ENCODE measurements at places on chromosomes 2 and 18.

DNA sequence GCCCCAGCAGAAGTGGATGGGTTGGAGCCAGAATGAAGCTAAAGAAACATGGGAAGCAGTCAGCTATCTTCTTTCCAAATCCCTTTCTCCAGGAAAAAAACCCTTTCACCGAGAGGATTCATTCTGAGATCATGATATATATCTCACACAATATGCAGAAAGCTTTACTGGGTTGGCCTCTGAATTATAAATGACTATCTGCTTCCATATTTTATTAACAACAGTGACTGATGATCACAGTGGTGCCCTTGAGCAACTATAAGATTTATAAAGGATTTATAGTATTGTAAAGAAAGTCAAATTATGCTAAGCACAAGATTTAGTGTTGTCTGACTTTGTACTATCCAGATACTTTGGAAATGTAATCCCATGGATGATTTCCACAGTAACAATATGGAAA lies 180.3 kb downstream of the KCNE4 start:
- DNase-seq = no peak

DNA sequence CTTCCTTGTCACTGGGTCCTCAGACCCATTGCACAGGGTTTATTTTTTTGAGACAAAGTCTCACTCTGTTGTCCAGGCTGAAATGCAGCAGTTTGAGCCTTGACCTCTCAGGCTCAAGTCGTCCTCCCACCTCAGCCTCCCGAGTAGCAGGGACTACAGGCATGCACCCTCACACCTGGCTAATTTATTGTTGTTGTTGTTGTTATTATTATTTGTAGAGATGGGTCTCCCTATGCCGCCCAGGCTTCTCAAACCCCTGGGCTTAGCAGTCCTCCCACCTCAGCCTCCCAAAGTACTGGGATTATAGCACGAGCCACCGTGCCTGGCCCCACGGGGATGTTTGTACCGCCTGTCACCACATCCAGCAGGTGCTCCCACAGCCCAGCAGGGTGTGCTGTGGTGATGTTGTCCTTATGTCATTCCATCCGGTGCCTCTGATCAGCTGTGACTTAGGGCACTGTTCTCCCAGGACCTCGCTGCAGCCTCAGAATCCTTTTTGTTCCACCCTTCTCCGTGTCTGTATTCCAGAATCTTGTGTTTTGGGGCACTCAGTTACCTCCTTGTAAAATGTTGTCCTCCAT lies 182.3 kb downstream of the INO80D start:
- no peak for DNase-seq

DNA sequence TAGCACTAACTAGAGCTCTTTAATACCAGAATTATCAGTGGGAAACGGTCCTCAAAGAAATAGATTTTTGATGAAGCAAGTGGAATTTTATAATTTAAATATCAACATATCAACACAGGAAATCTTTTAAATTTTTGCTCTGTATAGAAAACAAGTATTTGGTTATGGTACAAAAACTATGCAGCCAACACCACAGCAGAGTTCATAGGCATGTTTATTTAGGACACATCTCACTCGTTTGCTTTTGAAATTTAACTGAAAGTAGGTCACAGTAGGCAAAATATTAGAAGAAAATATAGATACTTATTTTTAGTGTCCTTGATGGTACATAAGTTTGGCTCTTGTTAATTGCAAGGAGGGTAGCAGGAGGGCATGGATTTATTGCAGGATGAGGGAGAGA lies 34.3 kb upstream of the TANC1 start:
- DNase-seq = no peak

GRCh38 chr18:9329471-9329870 lies 5.1 kb upstream of the TWSG1 start:
- DNase-seq = no peak

- DNase-seq = no peak
These were observed 28.9 kb upstream of the LRP2 start for GRCh38 chr2:169391236-169391635.

DNA sequence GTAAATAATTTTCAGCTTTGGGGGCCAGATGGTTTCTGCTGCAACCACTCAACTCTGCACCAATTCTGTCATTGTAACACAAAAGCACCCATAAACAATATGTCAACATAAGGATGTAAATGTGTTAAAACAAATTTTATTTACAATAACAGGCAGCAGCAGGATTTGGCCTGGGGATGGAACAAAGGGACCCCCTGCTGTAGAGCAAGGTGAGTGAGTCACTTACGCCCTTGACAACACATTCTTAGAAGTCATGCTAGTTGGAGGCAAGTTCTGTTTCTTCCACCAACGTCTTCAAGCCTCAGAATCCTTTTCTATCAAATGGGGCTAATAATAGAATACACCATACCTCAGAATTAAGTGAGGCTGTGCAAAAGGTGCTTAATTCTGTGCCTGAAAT lies 610.2 kb upstream of the SYT4 start:
- no peak for DNase-seq

- no peak for DNase-seq
These were observed 1014.2 kb upstream of the CELF4 start for GRCh38 chr18:38579764-38580163.

DNA sequence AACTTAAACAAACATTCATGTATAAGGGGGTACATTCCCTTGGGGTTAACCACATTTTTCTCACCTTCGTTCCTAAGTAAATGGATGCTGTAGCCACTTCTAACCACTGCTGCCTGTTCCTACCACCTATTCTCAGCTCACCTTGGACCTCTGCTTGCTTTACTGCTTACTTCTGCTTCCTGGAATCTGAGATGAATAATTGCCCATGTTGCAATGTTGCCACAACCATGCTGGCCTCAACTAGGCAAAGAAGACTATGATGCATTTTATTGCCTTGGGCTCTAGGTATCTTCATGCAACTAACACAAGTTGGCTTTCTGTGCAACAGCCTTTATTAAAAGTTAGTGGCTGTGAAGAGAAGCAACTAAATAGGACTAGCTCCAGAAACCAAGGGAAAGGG lies 106.3 kb upstream of the TCF4 start:
- DNase-seq = no peak

- DNase-seq = no peak
These were observed 95.9 kb upstream of the SPTBN1 start for GRCh38 chr2:54360055-54360792.

DNA sequence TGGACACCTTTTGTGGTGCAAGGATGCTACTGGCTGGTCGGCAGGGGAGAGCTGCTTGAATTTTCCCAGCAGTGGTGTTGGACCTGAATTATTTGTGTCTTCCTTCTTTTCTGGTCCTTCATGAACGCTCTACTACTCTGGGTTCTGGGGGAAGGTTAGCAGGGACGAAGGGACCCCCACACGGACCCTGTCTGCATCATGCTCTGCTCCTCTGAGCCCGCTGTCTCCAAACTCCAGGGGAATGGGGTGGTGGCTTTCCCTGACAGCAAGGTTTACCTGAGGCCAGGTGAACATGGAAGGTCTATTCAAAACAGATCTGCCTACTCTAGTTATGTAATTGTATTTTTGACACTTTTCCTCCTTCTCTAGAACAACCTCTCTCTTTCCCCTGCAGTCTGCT lies 168.5 kb upstream of the PXDN start:
- no peak for DNase-seq

DNA sequence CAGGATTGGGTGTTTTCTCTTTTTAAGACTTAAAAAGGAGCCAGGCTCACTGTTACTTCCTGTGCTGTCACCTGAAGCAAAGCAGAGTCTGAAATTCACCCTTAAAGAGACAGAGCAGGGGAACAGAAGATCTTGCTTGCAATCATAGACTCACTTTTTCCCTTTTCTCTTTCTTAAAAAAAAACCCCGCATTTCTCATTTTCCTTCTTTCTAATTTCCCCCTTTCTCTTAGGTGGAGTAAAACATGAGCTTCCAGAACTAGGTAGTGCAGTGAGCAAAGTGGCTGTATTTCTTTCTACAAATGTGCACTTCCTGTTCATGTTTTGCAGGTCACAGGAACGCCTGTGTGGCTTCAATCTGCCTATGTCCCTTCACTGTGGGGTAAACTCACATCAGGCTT lies 381.2 kb downstream of the LPIN1 start:
- DNase-seq = no peak

- DNase-seq = no peak
These were observed 121.0 kb upstream of the XPO1 start for GRCh38 chr2:61658841-61659780.

DNA sequence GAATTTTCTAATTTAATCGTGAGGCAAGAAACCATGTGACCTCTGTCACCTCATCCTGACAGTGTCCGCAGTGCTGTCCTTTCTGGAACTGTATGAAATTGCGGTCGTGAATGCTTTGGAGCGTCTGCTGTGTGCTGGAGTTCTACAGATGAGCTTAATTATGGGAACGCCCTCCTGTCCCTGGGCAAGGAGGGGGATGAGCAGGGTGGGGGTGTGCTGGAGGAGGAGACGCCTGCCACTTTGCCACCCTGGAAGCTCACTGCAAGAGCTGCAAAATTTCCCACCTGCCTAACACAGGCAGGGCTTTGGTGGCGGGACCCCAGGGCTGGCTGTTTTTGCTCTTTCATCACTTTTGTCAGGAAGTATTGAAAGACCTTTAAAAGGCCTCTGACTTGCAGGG lies 6.5 kb downstream of the LPIN1 start:
- DNase-seq = no peak

- DNase-seq = peak; percentile 33
These were observed 564 bp downstream of the GCC2 start for GRCh38 chr2:108449410-108450130.

GRCh38 chr2:21001225-21001946 lies 42.5 kb downstream of the APOB start:
- no peak for DNase-seq

GRCh38 chr2:50720697-50721315 lies 311.1 kb downstream of the NRXN1 start:
- DNase-seq = no peak

DNA sequence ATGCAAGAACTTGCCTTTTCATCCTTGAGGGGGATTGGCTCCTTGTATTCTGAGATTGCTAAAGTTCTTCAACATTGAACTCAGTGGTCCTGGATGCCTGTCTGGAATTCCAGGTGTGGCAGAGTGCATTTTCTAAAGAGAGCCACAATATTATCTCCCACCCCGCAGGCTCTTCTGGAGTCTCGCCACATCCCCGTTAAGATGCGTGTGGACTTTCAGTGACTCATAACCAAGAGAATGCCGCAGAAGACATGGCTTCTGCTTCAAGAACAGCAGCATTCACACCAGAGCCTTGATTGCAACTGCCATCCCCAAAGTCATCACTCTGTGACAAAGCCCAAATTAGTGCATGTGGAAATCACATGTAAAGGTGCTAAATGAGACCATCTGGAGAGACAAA lies 142.7 kb downstream of the CDH20 start:
- no peak for DNase-seq

DNA sequence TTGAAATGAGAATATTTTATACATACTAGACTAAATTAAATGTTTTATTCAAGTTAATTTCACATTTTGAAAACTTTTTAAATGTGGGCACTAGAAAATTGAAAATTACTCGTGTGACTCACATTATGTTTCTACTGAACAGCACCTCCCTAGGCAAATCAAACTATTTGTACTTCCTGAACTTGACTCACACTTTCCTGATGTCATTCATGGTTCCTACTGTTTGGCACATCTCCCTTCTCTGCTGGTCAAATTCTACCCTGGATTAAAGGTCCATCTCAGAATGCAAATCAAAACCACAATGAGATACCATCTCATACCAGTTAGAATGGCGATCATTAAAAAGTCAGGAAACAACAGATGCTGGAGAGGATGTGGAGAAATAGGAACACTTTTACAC lies 16.7 kb downstream of the LHCGR start:
- no peak for DNase-seq

GRCh38 chr2:113895819-113896563 lies 6.1 kb downstream of the ACTR3 start:
- no peak for DNase-seq

DNA sequence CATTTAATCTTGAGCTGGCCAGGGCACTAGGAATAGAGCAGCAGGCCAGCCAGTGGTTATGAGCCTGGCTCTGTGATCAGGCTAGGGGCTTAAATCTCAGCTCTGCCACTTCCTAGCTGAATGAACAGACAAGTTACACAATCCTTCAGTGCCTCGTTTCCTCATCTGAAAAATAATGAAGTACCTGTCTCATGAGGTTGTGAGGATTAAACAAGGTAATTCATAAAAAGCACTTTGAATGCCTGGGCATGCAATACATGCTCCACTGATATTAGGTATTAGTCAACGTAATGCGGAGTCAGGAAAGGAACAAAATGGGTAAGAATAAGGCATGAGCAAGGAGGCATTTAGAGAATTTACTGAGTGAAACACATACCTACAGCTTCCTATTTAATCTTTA lies 100.2 kb downstream of the CCBE1 start:
- DNase-seq = no peak

DNA sequence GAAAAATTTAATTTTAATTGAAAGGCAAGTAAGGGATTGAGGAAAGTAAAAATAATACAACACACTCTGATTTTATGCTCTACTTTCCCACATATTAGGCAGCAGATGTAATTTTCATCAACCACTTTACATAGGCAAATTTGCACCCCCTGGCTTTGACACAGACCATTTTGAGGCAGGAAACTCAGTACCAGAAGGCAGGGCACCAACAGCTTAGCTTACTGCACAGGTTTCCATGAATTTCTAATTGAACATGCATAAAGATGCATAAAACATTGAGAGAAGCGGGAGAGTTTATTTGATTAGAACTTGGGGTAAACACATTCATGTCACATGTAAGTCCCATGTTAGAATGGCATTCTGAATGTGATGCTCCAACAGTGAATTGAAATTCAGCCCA lies 171.9 kb downstream of the PID1 start:
- no peak for DNase-seq

GRCh38 chr2:200125444-200126284 lies 170.3 kb downstream of the MAIP1 start:
- no peak for DNase-seq

- DNase-seq = no peak
These were observed 979 bp downstream of the LONRF2 start for GRCh38 chr2:100321179-100321865.

- no peak for DNase-seq
These were observed 133.3 kb upstream of the UNC80 start for GRCh38 chr2:209638346-209638745.
